ENCODE measurements at places on chromosomes 2 and 18. TPM values are rescaled to one million over a fixed set of nuclear protein-coding genes. Genes with fewer than 3 reads are reported as not detected.

DNA sequence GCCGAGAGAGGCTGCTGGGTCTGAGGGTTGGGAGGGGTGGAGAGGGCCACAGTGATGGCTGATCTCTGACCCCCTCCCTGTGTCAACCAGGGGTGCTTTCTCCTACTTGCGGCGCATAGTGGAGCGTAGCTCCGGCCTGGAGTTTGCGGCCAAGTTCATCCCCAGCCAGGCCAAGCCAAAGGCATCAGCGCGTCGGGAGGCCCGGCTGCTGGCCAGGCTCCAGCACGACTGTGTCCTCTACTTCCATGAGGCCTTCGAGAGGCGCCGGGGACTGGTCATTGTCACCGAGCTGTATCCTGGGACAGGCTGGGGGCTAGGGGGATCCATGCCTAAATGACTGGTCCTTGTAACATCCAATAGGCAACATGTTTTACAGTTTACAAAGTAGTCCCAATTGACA is 20.9 kb upstream of the GMPPA start:
- no peak for DNase-seq

GRCh38 chr2:173146590-173146989 is 70.9 kb downstream of the MAP3K20 start:
- DNase-seq = no peak

- no peak for DNase-seq
Measured at GRCh38 chr18:49811151-49811938, 2.0 kb downstream of the ACAA2 start.

DNA sequence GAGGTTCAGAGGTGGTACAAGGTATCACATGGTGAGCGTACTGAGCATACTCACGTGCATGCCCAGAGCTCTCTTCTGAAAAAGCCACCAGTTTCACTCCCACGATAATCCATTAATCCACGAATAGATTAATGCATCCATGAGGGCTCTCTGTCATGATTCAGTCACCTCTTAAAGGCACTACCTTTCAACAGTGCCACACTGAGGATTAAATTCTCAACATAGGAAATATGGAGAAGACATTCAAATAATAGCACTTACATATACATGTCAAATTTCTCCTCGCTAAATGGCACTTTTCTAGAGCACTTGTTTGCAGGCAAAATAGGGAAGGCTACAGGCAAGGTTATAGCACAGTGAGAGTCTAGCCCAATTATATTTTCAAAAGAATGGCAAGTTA is 825.9 kb downstream of the TRIB2 start:
- no peak for DNase-seq

GRCh38 chr2:71008342-71008741 is 13.7 kb upstream of the TEX261 start:
- DNase-seq = no peak

DNA sequence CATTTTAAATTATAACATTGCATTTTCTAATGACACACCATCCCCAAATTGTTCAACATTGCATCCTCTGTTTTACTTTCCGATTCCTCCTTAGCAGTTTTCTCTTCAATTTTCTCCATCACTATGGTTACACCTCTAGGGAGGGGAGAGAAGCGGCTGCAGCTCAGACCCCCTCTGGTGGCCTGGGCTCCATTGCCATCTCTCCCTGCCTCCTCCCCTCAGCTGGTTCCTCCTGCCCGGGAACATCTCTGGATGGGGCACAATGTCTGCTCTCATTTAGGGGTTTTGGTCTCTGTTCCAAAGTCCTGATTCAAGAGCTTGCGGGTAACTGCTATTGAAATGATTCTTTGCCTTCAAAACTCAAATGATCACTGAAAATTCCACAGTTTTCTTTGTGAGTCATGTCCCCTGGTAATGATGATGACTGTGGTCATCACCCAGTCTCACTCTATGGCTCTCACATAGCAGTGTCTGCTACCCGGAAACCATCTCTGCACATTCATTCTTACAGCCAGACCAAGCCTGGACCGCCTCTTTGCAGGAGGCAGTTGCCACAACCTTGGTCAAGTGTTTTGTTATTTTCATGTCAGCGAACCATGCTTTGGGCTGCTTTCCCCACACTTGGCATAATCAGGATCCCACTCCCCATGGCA is 263.9 kb downstream of the ALPK2 start:
- no peak for DNase-seq

DNA sequence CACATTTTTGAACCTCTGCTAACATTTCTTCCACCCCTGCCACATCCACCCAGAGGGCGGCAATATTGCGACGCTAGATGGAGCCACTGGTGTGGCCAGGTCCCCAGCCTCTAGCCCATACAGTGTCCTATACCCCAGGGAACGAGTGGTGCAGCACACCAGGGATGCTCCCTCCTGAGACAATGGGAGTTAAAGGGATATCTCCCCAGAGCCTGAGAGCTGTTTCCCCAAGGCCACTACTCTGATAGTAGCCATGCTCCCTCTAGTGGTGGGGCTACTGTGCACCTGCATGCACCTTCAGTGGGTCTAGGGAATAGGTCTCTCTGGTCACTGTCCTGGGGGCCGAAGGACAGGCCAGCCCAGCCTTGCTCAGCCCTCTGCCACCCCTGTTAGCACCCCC is 336.4 kb upstream of the FSHR start:
- no peak for DNase-seq

DNA sequence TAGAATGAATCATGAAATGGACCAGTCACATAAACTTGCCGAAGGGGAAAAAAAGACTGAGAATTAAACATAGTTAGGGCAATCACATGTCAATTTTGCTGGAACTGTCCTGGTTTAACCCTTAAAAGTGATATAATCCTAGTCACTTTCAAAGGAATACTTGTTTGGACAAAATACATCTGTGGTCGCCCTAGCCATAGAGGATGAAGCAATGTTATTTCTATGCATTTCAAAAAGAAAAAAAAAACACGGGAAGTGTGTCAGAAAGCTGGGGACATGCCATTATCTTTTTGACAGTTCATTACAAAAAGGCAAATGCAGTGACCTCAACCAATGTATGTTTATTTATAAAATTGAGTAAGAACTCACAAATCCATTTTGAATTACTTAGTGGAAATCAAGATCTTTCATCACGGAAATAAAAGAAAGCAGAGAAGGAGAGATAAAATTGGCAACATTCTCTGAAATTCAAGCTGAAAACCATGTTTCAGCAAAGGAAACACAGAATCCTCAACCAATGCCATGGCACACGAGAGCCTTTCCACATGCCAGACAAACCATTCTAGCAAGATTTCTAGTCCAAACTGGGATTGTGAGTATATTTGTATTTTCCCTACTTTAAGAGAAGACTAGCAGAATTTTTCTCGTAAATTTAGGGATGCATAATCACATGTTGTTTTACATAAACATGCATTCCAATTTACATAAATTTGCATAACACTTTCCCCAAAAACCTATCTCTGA is 854.3 kb upstream of the ACVR2A start:
- DNase-seq = no peak

GRCh38 chr18:54381640-54382039 is 23.9 kb downstream of the C18orf54 start:
- DNase-seq = no peak

GRCh38 chr2:111022633-111023032 is 98.1 kb upstream of the BCL2L11 start:
- no peak for DNase-seq

GRCh38 chr18:31892936-31893335 is 50.0 kb downstream of the TRAPPC8 start:
- DNase-seq = no peak

DNA sequence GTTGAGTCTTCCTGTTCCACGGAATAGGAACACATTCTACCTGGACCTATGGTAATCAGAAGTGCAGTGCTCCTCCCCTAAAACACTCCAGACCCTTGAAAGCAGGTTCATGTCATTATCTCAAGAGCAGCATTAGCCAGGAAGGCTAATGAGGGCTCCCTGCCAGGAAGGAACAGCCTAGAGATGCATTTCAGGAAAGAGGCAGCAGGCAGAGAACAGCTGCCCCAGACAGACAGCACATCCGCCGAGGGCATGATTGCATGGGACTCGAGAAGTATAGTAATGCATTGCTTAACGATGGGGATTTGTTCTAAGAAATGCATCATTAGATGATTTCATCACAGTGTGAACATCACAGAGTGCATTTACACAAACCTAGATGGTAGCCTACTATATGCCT is 171.5 kb downstream of the ALK start:
- peak; percentile 44 for DNase-seq

DNA sequence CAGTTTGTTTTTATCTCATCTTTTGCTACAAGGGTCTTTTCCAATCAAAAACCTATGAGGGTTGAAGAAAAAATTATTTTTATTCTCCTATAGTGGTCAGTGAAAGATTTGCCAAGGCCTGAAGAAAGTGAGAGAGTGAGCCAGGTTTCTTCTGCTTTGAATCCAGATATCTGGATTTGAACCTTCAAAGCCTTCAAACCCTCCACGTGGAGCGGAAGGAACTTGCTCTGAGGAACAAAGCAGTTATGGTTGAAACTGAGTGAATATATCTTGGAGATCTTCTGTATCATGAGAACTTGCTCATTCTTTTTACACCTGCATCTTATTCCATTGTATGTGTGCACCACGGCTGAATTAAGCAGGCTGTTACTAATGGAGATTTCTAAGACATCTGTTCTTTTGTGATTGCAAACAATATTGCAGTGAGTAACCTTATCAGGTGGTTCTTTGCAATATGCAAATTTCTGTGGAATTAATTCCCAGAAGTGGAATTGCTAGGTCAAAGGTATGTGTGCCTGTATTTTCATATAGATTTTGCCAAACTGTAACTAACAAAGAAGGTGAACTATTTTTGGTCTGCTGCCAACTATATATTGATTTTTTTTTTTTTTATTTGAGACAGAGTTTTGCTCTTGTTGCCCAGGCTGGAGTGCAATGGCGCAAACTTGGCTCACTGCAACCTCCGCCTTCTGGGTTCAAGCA is 147.9 kb downstream of the B3GNT2 start:
- DNase-seq = no peak

GRCh38 chr2:42861321-42861720 is 68.9 kb upstream of the HAAO start:
- DNase-seq = no peak

GRCh38 chr2:10309286-10309685 is 6.6 kb downstream of the HPCAL1 start:
- no peak for DNase-seq

DNA sequence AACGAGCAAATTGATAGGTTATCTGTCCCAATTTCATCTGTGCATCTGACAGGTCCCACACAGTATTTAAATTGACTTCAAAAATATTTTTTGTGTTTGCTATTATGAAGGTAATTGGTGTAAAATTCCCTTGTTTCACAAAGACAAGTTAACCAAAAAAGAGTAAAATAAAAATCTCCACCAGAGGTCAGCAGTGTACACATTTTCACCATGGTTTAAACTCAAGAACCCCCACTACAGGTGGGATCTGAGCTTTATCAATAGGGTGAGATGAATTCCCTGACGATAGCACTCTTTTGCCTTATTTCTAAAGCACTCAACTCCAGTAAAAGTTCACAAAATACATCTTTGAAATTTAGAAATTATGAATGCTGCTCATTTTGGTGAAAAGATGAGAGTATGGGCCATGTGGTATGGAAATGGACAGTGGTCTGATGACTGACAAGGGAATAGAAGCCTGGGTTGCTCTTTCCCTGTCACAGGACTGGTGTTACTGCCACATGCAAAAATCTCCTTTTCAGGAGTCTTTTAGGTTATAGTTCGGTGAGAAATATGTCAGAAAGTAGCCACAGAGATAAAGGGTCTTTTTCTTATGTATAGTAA is 68.0 kb downstream of the SERPINB8 start:
- DNase-seq = no peak

GRCh38 chr2:164717000-164717803 is 95.9 kb upstream of the GRB14 start:
- no peak for DNase-seq

DNA sequence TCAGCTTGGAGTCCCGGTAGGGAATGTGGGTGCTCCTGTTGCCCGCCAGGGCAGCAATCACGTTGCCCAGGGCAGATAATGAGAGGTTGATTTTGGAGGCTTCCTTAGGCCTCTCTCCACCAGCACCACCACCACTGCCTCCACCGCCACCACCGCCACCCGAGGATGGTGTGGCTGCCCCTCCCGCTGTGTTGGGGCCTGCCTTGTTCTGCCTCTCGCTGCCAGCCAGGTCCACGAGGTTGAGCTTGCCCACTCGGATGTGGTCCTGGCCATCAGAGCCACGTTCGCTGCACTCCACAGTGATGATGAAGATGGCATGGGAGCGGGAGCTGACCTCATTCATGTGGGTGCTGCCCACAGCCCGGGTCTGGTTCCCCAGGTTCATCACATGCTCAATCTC is 1.3 kb downstream of the KIF3C start:
- no peak for DNase-seq

- no peak for DNase-seq
Measured at GRCh38 chr18:70232261-70232660, 26.8 kb upstream of the RTTN start.

GRCh38 chr2:234564699-234565098 is 67.8 kb upstream of the ARL4C start:
- no peak for DNase-seq

Gene CREG2
- 1.3 TPM for total RNA-seq

Gene NAB1
- total RNA-seq = 12.2 TPM

Gene RESP18
- not detected for total RNA-seq

Gene ANKRD36
- 51.1 TPM for total RNA-seq

Gene UGT1A10
- total RNA-seq = not detected

Gene C1QL2
- not detected for total RNA-seq

Gene EIF2AK3
- 129 TPM for total RNA-seq

Gene SERPINB12
- total RNA-seq = not detected

Gene IL1B
- not detected for total RNA-seq

Gene HPCAL1
- total RNA-seq = 13.1 TPM

Gene TXNDC2
- total RNA-seq = not detected

Gene MCM6
- 11.7 TPM for total RNA-seq

Gene CHRNG
- 3.5 TPM for total RNA-seq
